ENCODE measurements at places on chromosomes 2 and 18.

DNA sequence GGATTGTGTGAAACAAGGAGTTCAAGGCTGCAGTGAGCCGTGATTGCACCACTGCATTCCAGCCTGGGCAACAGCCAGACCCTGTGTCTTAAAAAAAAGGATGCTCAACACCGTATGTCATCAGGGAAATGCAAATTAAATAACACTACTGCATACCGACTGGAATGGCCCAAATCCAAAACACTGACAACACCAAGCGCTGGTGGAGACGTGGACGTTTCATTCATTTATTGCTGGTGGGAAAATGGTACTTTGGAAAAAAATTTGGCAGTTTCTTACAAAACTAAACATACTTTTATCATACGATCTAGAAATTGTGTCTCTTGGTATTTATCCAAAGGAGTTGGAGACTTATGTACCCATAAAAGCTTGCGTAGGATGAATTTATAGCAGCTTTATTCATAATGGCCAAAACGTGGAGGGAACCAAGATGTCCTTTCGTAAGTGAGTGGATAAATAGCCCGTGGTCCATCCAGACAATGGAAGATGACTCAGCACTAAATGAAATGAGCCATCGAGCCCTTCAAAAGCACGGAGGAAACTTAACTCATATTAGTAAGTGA, 24.2 kb downstream of the NEU4 start:
- DNase-seq: no peak

DNA sequence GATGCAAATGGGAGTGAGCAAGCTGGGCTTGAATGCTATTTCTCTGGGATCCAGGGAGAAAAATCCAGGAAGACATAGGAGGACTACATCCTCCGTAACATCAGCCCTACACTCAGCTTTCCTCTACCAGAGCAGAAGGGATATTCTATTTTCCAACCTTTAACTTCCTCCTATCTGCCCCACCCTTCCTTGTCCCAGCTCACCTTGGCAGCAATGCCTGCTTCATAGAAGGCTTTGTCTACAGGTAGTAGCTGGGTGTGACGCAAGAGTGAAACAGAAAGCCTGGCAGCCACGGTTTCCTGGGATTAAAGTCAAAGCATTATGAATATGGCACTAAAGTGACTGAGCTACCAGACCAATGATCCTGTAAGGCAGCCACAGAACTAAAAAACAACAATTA, 3.9 kb downstream of the KRTCAP3 start:
- no peak for DNase-seq

GRCh38 chr2:145939949-145940348, 1420.0 kb upstream of the ZEB2 start:
- DNase-seq: no peak

DNA sequence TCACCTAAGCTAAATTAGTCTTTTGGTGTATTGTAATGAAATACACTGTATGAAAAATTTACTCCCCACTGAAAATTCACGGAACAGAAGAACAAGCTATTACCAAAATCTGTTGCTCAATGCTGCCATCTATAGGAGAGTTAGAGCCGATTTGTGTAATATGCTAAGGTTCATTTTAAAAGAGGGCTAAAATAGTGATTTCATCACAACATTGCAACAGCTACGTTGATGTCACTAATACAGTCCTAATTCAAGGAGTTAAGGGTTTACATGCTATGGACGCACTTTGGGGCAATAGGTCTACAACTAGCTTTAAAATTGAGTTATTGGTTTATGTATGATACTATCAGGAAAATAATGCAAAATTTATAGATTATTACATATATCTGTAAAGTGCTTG, 3.0 kb upstream of the IRS1 start:
- DNase-seq: peak; percentile 12

DNA sequence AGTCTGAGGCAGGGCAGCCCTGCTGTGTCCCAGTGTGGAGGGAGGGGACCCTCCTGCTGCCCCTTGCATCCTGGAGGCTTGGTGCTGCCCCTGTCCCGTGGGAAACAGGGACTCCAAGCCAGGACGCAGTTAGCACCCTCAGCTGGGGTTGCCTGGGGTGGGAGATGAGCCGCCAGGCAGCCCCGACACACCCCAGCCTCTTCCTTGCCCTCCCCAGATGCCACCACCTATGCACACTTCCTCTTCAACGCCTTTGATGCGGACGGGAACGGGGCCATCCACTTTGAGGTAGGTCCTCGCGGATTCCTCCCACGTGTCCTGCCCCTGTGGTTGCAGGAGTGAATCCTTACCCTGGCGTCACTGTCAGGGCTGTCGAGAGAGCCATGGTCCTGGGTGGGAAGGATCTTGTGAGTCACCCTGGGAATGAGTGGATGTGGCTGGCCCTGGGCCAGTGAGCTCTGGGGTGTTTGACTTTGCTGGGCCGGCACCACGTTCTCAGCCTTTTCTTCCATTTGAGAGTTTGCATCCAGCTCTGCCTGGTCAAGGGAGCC, 27.5 kb upstream of the FAHD2A start:
- no peak for DNase-seq

- peak; percentile 30 for DNase-seq
Observed at GRCh38 chr2:176814740-176815367, 397.7 kb upstream of the HNRNPA3 start.

GRCh38 chr2:86498468-86499260, 57.5 kb downstream of the KDM3A start:
- DNase-seq: no peak

- DNase-seq: peak; percentile 38
Observed at GRCh38 chr18:33231474-33232317, 208.8 kb downstream of the CCDC178 start.

DNA sequence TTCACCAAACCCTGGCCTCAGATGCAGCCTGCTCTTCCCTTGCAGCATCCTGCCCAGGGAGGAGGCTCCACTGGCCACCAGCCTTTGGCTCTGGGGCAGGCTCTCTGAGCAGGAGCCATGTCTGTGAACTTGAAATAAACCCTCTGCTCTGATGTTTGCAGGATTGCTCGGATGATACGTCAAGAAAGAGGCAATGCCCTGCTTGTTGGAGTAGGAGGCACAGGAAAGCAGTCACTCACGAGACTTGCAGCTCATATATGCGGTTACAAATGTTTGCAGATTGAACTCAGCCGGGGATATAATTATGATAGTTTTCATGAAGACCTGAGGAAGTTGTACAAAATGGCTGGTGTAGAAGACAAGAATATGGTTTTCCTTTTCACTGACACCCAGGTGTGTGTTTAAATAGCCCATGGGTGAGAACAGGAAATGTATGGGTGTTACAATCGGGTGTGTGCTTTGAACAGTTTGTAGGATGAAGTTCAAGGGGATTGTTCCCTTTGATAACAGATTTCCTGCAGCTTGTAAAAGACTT, 177.9 kb downstream of the DNAH6 start:
- no peak for DNase-seq

GRCh38 chr2:102895376-102895775, 133.5 kb downstream of the TMEM182 start:
- no peak for DNase-seq

DNA sequence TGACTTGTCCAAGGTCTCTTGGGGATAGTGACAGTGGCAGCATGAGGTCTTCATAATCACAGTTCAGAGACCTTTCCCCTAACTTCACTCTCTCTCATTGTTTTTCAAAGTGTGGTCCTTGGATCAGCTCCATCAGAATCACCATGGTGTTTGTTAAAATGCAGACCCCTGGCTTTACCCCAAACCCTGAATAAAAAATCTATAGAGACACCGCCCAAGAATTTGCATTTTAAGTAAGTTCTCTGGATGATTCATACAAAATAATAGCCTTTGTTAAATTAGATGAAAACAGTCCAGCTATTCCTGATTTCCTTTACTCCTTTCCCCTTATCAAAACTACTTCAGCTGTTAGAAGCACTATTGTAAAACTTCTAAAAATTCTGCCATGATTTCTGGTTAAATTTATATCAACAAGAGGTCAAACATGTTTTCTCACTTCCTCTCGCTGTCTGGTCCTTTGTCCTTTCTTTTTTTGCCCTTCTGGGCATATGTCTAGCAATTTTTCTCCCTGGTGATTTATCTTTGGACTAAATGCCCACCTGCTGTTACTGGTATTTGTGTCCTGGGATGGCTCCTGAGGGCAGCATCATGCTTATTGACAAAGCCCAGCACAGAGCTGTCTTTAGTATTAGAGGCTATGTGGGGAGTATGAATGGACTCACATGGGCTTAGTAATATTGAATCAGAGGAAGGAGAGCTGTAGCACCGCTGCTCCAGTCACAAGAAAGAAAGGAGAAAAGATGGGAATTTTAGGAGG, 63.4 kb downstream of the LHCGR start:
- DNase-seq: no peak

DNA sequence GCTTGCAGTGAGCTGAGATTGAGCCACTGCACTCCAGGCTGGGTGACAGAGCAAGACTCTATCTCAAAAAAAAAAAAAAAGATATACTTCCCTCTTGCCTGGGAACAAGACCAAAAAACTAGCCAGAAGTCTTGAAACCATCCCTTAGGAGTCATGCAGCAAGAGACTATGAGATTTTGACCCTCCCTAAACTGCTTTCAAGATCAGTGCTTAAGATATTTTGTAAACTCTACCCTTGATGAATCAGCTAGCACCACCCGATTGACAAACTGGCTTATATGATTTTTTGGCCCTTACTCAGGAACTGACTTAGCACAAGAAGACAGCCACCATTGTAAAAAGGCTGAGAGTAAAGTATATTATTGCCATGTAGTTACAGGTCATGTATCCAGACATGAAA, 3.8 kb downstream of the SULT1C3 start:
- DNase-seq: no peak

DNA sequence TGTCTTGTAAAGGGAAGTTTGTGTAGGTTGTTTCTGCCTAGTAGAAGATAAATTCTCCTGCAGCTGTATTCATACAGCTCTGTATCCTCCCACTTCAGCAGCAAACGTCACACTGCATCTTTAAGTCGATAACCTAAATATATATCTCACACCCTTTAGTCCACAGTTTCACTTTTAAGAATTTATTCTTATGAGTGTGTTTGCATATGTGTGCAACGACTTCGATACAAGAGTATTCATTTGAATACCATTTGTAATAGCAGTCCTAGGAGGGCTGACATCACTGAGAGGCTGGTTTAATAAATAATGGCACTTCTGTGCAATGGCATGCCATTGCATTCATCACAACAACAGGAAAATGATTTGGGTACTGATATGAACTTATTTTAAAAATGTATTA, 63.8 kb upstream of the MSH6 start:
- DNase-seq: no peak

DNA sequence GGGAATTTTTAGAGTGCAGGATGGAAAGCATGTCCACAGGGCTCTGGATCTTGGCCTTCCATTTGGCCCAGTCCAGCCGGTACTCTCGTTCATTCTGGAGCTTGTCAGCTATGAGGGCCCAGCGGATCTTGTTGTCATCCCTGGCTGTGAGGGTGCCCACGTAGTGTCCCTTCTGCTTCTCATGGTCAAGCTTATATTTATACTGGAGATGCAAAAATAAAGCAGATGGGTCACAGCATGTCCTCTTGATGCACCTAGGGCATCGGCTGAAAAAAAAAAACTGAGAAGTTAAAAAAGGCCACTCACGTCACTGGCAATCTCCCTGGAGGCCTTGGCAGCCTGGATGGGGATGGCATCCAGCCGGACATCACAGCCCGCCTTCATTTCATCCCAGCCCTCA, 160.5 kb downstream of the RIF1 start:
- DNase-seq: no peak

GRCh38 chr2:23791030-23791429, 135.9 kb downstream of the ATAD2B start:
- no peak for DNase-seq

DNA sequence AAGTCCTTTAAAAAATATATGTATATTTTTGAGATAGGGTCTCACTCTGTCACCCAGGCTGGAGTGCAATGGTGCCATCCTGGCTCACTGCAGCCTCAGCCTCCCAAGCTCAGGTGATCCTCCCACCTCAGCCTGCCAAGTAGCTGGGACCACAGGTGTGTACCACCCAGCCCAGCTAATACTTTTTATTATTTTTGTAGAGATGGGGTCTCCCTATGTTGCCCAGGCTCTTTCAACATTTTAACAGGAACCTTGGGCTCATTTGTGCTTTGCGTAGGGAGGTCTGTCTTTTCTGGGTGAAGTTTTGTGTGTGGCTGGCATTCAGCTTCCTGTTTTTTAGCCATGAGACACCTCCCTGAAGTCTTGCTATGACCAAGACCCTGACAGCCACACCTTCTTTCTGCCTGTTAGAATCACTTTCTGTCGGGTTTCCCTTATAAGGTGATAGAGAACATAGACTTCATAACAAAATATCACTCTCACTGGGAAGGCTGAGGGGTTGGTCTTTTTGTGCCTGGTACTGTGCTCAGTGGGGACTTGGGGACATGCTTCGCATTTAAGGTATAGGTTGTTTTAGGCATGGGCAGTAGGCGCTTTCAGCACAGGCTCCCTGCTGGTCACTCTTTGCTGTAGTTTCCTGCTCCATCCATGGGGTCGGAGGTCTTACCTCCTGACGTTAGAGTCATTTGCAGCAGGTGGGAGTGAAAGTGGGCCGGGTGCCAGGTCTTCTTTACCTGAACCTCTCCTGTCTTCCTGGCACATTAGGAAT, 3.4 kb downstream of the RAB31 start:
- no peak for DNase-seq

GRCh38 chr2:148981324-148981723, 57.2 kb upstream of the LYPD6B start:
- DNase-seq: no peak

DNA sequence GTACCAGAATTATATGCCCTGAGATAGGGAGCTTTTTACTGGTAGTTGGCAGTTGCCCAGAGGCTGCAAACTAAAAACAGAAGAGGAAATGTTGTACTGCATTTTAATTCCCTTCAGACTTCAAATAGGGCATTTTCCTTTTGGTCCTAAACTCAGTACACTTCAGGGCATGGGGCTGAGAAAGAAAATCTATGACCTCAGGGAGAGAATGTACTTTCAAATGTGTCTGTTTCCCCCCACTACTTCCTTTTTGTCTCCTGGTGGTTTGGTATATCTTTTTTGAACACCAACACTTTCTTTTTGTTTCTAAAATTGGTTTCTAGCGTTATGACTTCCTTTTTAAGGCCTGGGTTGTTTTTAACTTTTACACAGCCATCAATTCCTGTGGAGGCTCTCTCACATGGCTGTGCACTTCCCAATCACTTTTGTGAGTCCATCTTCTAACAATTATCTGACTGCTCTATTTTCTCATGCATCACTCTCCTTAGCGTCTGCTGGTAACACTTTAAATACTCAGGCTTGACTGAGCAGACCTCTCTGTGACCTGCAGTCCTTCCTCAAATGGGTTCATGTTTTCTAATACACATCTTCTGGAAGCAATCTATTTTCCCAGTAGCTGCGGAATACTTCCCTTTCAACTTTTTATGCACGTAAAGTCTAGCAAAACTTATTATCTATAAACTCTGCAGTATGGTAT, 596.0 kb downstream of the LRP1B start:
- DNase-seq: no peak

All from right kidney (tissue), 9 donors.